NCI-H526 (cell line): ENCODE measurements at places on chromosomes 4 and X.

GRCh38 chr4:42172921-42173320 is 20.5 kb upstream of the BEND4 start:
- no peak for DNase-seq

DNA sequence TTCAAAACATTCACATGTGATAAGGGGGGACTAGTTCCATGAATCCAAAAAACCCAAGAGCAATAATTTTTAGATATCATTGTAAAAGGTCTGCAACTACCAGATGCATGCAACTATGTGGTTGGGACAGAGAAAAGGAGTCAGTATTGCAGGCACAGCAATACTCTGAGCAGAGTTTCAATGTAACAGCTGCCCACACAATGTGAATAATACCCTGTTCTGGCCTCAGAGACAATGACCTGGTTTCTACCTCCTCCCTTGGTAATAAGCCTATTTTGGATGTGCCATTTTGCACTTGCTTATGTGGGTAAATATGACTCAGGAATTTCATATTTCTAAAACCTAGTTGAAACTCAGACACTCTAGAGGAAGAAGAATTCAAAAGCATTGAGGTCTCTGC is 194.8 kb upstream of the RASGEF1B start:
- DNase-seq: no peak

GRCh38 chr4:90883519-90883918 is 756.3 kb downstream of the CCSER1 start:
- DNase-seq: no peak

GRCh38 chr4:144757969-144758368 is 112.0 kb downstream of the HHIP start:
- DNase-seq: no peak

GRCh38 chr4:54567327-54567726 is 90.4 kb upstream of the KIT start:
- DNase-seq: no peak

DNA sequence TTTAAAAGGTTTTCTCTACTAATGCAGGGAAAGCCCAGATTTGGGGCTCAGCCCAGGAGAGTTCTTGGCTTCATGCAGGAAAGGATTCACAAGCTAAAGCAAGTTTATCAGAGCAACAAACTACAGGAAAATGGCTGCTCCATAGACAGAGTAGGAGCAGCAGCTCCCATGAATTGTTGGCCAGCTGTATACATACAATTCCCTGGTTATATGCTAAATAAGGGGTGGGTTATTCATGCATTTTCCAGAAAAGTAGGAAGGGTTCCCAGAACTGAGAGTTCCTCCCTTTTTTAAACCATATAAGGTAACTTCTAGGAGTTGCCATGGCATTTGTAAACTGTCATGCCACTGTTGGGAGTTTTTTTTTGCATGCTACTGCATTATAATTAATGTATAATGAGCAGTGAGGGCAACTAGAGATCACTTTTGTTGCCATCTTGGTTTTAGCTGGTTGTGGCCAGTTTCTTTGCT is 2.6 kb downstream of the C4orf33 start:
- DNase-seq: no peak
